ENCODE measurements at places on chromosomes 3 and 15. TPM values are rescaled to one million over a fixed set of nuclear protein-coding genes. Genes with fewer than 3 reads are reported as not detected.

The TRMT10C gene
- 12.9 TPM for total RNA-seq

The PLA2G4E gene
- total RNA-seq: not detected

The GPR149 gene
- total RNA-seq: not detected

The PLA2G4D gene
- total RNA-seq: not detected

The P2RY12 gene
- total RNA-seq: not detected

The LRRC49 gene
- 1.6 TPM for total RNA-seq

The ROBO2 gene
- under 0.01 TPM for total RNA-seq

The RNU5B-1 gene
- total RNA-seq: not detected

The KLF15 gene
- under 0.01 TPM for total RNA-seq

The PIK3CB gene
- 15.3 TPM for total RNA-seq

The ANKRD34C gene
- not detected for total RNA-seq

The EIF4G1 gene
- 184 TPM for total RNA-seq

The ERICH6 gene
- not detected for total RNA-seq

The SLC6A1 gene
- under 0.01 TPM for total RNA-seq

The GP5 gene
- 0.27 TPM for total RNA-seq

The HAPLN3 gene
- total RNA-seq: 15.1 TPM

The C3orf85 gene
- total RNA-seq: not detected

The KCNMB2 gene
- total RNA-seq: not detected

The GNAT1 gene
- not detected for total RNA-seq

The PATL2 gene
- 5.7 TPM for total RNA-seq

The SYNPR gene
- total RNA-seq: under 0.01 TPM

The GOLGA8M gene
- 1.1 TPM for total RNA-seq

Data from hematopoietic multipotent progenitor cell (in vitro differentiated cells).